ENCODE measurements at places on chromosomes 2 and 18.

DNA sequence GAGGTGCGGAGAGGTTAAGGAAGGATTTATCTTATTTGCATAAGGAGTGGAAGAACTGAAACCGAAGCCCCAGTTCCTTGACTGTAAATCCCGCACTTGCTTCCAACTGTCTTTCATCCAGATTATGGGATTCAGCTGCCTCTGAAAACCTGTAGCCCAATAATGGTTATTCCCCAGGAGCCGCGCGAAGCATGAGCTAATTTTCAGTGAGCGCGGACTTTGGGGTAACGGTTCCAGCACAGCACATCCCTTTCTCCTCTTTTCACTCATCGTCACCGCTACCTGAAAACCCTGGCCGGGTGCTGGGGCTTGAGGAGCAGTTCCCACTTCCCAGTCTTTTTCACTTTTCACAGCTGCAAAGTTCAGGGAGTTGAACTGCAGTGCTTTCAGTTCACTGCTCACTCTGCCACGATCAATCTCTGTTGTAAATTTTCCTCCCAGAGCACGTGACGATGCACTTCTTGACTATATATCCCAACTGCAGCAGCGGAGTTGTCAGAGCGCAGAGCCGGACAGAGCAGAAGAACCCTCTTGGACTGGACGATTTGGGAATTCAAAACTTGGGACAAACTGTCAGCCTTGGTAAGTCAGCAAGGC is at the start of gene KCNE4:
TSS of gene KCNE4 (plus strand) at position 498 of the 597 bp plus-strand sequence. CDS start 641 bp downstream, outside the sequence.
- DNase-seq = no peak

- DNase-seq = no peak
Observed at GRCh38 chr18:77373730-77374445, 124.2 kb downstream of the GALR1 start.

DNA sequence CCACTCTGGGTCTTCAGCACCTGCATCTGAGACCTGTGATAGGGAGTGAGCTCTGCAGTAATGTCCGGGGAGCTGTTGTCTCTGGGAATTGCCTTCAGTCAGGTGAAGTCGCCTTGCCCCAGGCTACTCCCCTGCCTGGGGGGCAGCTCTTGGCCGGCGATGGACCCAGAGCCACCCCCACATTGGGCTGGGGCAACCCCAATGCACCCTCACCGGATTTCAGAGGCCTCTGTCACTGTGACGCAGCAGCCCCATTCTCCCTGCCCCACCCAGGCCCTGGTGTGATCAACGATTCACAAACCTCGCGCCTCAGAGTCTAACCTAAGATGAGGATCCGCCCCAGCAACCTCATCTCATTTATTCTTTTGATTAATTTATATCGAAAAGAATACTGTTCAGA is 303.6 kb downstream of the NDUFA10 start:
- no peak for DNase-seq

- DNase-seq = no peak
Observed at GRCh38 chr2:116477229-116477628, 1337.3 kb upstream of the DDX18 start.

DNA sequence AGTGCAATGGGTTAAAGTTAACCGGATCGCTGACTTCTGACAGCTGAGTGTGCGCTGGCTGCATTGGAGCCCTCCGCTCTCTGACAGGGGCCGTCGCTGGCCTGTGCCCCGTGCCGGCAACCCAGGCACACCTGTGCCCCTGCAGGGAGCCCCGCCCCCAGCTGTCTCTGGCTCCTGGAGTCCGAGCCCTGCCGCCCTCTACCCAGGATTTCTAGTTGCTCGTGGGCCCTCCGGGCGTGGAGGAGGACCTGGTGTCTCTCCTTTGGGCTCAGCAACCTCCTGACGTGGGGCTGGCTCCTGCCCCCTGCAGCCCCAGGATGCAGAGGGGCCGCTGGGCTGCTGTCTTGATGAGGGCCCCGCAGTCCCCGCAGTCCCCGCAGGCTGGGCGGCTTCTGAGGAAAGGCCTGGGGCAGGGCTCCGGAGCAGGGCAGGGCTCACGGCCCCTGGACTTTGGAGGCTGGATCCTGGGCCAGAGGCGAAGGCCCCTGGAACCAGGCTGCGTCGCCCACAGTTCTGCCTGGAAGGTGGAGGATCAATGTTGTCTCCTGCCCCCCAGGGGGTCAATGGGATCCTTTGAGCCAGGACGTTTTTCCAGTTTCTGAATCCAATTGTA is 172.8 kb downstream of the RNF144A start:
- DNase-seq = no peak

DNA sequence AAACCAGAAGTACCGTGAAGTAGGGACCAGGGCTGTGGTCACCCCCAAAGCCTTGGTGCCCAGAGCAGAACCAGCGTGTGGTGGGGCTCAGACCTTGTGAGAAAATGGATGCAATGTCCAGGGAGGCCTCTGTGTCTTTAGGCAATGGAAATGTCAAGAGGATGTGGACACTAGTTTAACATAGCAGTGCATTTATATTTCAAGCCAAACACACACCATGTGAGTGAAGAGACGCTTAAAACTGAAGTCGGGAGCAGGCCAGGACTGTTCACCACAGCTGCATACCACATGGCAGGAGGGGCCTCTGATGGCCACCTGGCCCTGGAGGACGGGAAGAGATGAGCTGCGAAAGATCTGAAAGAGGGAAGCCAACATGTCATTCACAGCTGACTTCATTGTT is 87.3 kb upstream of the LDLRAD4 start:
- no peak for DNase-seq

GRCh38 chr2:189465076-189465475 is 23.8 kb downstream of the WDR75 start:
- no peak for DNase-seq

- no peak for DNase-seq
Observed at GRCh38 chr2:66440708-66441497, 6.0 kb downstream of the MEIS1 start.

DNA sequence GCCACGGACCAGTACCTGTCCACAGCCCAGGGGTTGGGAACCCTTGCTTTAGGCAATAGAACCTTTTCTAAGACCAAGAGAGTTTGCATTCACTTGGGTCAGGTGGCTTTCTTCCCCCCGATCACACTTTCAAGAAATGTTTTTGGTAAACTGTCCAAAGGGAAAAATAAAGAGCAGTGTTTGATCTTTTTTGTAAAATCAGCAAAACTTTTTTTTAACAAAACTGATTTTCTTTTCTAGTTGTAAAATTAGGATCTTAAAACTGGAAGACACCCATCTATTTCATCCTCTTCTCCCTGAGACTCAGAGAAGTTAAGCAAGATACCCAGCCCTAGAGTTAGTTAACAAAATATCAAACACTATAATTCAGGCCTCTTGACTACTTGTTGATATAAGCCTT is 6.1 kb upstream of the SESTD1 start:
- no peak for DNase-seq

GRCh38 chr2:120875431-120875830 is 139.8 kb downstream of the GLI2 start:
- DNase-seq = no peak

DNA sequence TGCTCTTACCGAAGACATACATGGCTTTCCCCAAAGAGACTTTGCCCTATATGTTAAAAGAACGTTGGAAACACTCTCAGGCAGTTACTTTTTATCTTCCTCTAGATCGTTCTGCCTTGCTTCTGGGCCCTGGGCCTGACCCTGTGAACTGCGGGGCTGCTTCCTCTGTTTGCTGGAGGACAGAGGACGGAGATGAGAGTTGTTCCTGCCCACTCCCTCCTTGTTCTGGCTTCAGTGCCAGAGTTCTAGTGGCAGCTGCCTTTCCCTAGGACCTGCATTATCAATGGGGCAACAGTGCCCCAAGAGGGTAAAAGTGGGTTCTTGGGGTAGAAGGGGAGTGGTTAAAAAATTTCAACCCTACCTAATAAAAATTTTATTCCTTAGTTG is 6.5 kb upstream of the FN1 start:
- no peak for DNase-seq

DNA sequence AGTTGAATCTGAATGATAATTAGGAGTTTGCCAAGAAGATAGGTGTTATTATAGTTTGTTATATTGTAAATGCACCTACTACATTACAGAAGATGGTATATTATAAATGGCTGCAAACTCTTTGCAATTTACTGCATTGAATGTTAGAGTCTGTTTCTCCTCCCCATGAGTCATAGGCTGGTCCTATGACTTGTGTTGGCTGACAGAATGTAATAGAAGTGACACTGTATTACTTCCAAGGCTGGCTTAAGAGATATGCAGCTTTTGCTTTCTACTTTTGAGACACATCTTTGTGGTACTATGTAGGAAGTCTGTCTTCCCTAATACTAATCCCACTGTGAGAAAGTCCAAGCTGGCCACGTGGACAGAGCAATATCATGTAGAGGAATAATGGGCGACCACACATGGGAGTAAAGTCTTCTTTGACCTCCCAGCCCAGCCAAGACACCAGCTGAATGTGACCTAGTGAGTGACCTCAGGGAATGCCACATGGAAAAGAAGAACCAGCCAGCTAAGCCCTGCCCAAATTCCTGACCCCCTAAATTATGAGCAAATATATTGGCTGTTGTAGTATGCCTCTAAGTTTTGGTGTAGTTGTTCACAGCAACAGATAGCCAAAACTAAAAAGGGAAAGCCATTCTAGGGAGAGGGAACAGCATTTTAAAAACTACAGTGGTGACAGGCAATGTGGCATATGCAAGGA is 6.8 kb upstream of the DDX1 start:
- DNase-seq = no peak

DNA sequence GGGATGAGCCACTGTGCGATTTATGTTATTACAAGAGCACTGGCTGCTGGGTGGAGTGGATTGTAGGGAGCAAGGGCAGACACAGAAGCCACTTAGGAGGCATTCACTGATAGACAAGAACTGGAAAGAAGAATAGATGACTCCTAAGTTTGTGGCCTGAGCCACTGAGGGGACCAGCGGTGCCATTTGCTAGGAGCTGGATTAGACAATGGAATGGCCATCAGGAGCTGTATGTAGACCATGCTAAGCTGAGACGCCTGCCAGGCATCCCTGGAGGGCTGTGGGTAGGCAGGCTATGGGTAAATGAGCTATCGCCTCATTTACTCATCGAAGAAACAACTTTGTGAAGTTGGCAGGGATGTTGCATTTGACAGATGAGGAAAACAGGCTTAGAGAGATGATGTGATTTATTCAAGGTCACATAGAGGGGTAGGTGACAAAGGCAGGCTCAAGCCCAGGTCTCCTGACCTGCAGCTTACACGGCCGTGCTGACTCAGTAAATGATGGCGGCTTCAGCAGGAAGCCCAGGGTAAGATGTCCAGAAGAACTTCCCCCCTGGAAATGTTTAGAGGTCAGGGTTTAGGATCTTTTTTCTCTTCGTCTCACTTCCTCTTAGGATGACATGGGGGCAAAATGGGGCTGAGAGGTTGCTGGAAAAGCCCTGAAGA is 2.8 kb downstream of the MFSD2B start:
- no peak for DNase-seq

DNA sequence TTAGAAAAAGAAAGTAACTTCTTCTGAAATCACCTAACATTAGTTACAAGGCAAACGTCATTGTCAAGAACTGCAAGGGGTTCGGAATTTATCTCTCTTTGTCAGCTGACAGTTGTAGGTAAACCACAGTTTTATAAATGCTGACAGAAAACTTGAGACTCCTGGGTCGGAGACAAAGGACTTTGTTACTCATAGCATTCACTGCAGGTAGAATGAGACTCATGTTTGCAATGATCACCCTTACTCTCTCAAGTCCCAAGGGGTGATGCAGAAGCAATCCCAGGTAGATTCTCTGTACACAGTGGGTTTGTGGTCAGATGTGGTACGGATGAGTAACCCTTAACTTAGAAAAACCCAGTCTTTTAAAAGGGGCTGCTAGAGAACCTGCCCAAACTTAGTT is 757.8 kb downstream of the TRIB2 start:
- no peak for DNase-seq

- no peak for DNase-seq
Observed at GRCh38 chr2:33015421-33016142, 68.8 kb downstream of the LTBP1 start.

- no peak for DNase-seq
Observed at GRCh38 chr18:61912476-61912875, 19.7 kb upstream of the RNF152 start.

DNA sequence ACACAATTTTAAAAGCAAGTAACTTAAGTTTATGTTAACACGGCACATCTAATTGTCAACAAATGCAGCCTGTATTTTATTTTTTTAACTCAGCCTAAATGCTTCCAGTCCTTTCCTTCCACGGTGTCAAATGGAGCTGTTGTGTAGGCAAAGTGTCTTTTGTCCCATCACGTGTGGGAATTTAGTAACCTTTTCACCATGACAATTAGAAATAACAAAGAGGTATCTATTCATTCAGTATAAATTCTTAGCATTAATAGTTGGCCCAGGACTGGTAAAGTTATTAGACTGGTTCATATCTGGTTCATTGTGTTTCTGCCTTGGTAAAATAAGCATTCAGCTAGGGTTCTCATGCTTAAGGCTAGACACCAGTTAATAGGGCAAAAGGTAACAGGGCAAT is 47.9 kb downstream of the FRZB start:
- DNase-seq = no peak

- no peak for DNase-seq
Observed at GRCh38 chr2:182379241-182379640, 47.6 kb downstream of the PDE1A start.

- no peak for DNase-seq
Observed at GRCh38 chr2:239438995-239439753, 38.4 kb upstream of the HDAC4 start.

GRCh38 chr2:205692104-205692503 is 9.8 kb downstream of the NRP2 start:
- no peak for DNase-seq

- DNase-seq = no peak
Observed at GRCh38 chr2:101892377-101892776, 99.4 kb upstream of the IL1R2 start.

DNA sequence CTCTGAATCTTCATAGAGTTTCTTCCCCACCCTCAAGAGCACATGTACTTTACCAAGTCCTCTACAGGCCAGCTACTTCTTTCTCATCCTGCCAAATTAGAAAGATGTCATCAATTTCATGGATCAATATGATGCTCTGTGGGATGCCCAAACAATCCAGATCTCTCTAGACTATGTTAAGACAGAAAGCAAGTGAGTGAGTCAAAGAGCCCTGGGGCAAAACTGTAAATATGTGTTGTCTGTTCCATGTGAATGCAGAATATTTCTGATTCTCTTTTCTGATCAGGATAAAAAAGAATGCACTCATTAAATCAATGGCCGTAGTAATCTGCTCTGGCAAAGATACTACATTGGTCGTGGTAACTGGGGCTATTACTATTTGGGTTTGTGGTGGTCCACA is 53.1 kb upstream of the ROCK2 start:
- no peak for DNase-seq

GRCh38 chr18:10234912-10235660 is 219.3 kb upstream of the APCDD1 start:
- DNase-seq = no peak

Data from cortex of kidney (tissue), 1 donor.